ENCODE measurements at places on chromosomes 12 and 14.
A peak's percentile ranks its signal among the peaks of the same experiment; 100 is the strongest.

DNA sequence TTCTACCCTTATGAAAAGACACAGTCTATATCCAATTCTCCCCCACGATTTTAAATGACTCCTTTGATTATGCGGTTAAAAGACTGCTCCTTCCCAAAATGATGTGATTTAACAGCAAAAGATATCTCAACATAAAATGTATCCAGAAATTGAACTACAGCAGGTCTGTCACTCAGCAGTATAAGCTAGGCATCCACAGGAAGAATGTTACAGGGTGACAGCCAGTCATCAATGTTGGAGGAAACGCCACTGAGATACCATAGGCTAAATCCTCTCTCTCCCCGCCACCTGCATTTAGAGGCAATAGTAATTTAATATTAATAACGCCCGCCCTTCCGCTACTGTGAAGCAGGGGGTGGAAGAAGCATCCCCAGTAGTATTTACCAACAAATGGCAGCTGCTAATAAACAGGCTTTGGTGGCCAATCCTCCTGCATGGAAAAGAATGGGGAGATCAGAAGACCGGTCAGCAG, 613 bp downstream of the RECQL start:
- DNase-seq: no peak

DNA sequence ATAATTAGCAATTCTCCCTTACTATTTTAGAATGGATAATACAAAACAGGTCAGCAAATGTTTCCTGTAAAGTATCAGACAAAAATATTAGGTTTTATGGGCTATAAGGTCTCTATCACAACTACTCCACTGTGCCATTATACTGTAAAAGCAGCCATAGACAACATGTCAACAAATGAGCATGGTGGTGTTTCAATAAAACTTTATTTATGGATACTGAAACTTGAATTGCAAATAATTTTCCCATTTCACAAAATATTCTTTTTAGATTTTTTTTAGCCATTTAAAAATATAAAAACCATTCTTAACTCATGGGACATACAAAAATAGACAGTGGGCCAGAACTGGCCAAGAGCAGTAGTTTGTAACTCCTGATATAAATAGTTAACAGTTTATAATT, 15.4 kb downstream of the RECQL start:
- DNase-seq: no peak

DNA sequence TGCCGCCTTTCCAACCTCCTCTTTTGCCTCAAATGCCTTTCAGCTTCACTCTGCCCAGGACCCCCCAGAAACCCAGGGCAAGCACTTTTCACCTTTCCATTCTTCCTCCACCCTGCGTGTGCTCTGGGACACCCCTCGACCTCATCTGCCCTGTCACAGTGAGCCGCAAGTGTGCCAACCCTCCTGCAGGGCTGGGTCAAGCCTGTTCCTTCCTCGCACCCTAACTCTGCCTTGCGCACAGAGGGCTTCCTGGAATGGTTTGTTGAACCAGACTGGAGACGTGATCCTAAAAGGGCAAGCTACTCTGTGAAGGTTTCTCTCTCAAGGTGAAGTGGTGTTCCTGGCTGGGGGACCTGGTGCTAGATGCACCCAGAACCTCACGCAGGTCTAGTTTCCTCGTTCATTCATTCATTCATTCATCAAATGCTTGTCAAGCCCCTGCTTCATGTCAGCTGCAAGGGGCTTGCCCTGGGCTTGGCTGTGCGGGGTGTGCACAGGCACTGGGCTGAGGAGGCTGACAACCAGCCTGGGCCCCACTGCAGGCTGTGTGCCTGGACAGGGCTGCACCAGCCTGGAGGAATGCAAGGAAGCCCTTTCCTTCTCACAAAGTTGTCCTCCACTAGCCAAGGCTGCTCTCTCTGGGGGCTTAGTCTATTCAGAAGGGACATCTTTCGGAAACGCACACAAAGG, 187.2 kb downstream of the CALM1 start:
- DNase-seq: no peak

DNA sequence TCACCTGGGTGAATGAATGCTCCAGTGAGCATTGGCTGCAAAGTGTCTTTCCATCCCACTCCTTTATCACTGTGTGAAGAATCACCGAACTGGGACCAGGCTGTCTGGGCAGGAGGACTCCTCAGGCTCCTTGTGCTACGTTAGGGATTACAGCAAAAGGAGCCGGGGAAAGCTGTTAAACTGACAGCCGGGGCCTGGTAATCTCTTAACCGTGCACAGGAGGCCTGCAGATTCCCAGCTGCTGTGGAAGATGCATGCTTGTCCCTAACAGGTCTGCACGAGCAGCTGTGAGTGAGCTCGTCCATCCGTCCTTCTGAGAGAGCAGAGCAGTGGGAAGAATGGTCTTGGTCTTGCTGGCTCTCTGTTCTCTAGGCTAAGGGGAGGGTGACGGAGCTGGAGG, 231.5 kb downstream of the AACS start:
- no peak for DNase-seq

DNA sequence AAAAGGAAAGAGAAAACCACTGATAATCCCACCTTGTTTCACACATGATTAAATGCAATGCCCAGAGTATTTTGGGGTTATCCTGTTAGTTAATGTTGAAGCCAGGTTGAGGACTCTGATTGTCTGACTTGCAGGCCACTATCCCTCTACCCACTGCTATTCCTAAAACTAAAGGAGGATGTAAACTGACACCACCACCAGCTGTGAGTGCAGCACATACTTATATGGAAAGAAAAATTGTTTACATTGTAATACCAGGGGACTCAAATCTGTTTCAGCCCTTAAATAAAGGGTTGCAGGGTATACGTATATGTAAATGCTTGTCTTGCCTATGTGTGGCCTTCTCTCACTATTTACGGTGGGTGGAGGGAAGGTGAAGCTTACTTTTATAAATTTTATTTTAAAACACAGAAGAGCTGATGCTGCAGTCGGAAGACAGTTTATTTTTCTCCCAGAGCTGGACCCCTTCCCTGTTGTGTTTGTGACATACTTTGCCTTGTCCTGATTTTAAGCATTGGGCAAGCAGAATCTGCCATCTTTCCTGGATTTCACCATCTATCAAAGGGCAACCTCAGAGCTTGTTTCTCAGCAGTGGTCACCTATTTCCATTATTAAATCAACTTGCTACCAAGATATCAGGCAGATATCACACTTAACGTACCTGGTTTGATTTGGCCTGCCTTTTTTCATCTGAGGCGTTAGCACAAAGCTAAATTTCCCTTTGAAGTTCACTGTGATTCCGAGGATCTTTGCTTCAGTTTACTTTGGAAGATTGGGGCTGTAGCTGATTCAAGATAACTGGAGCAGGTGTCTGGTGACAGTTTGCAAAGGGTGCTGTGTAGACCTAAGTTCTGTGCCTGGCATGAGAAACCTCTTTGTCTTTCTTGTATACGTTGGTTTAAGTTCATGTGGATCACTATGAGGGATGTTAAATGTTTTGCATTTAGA, 25.2 kb downstream of the DAAM1 start:
- DNase-seq: no peak

GRCh38 chr14:104265918-104266630, 127.7 kb downstream of the KIF26A start:
- DNase-seq: peak; percentile 22

DNA sequence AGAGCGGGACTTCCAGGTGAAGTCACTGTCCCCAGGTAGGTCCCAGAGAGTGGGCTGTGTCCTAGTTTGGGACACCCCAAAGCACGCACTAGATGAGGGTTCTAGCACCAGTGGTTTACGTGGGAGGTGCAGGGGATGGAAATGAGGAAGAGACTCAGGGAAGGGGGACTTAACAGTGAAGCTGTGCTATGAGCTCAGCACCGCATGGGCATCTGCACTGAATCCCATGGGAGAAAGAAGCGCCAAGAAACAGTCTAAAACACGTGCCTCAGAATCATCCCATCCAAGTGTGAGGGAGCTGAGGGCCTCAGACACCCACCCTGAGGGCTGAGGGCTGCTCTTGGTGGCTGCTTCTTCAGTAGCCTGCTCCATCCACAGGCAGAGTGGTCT, 71.5 kb upstream of the ZFP36L1 start:
- no peak for DNase-seq

- peak; percentile 64 for DNase-seq
These were observed 3.4 kb upstream of the TRAFD1 start for GRCh38 chr12:112121780-112122565.

GRCh38 chr12:96549341-96549740, 60.0 kb downstream of the CFAP54 start:
- peak; percentile 97 for DNase-seq

GRCh38 chr12:86959766-86960458, 703.7 kb upstream of the MGAT4C start:
- no peak for DNase-seq

DNA sequence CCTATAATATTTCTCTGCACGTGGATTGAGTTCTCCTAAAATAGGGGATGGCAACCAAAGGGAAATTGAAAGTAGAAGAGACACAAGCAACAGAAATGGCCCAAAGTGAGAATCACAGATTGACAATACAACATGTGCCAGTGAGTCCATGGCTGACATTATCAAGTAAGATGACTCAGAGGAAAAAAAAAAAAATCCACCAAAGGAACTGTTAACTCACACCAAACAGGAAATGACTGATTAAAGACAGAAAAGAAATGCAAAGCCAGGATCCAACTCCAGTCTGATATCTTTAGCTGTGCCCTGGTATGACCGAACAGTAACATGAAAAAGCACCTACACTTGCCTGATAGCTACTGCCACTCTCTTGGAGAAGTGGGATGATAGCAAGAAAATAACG, 485.0 kb downstream of the PRKD1 start:
- DNase-seq: peak; percentile 65

DNA sequence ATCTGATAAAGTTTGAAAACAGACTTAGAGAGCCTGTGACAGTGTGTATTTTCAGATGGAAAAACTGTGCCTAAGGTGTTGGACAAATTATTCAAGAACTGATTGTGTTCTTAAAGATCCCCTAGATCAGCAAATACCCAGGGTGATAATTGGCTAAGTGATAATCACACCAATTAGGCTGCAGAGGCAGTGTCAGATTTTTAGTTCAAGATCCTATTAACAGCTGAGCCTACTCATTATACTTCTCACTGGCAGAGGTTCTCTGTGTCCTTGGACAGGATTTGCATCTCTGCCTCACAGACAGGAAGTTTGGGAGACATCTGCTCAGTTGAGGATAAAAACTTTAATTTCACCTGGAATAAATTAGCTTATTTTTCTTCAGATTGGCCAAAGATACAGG, 4.3 kb upstream of the FGD4 start:
- DNase-seq: peak; percentile 66

GRCh38 chr14:60736494-60736893, 1.9 kb downstream of the MNAT1 start:
- DNase-seq: peak; percentile 47

GRCh38 chr12:62748941-62749468, 185.9 kb downstream of the PPM1H start:
- peak; percentile 30 for DNase-seq

- peak; percentile 6 for DNase-seq
These were observed 174.8 kb upstream of the AVPR1A start for GRCh38 chr12:63325757-63326156.

DNA sequence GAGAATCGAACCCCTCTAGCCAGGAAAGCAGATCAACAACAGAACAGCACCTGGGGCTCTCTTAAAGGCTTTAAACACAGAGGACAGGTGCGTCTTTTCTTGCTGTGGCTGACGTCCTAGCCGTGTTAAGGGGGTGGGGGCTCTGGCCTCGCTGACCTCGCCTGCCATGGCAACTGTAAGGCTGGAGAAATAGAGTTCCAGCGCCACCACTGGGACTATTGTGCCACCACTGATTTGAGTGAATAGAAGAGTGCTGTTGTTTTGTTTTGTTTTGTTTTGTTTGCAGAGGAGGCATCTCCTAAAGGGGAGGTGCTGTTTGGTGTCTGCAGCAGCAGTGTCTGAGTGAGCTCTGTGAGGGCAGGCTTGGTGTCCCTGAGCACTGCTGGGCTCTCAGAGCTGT, 34.2 kb upstream of the PRMT8 start:
- no peak for DNase-seq

- no peak for DNase-seq
These were observed 140.1 kb upstream of the CPSF6 start for GRCh38 chr12:69099201-69099837.

GRCh38 chr14:104239861-104240301, 101.5 kb downstream of the KIF26A start:
- DNase-seq: no peak

DNA sequence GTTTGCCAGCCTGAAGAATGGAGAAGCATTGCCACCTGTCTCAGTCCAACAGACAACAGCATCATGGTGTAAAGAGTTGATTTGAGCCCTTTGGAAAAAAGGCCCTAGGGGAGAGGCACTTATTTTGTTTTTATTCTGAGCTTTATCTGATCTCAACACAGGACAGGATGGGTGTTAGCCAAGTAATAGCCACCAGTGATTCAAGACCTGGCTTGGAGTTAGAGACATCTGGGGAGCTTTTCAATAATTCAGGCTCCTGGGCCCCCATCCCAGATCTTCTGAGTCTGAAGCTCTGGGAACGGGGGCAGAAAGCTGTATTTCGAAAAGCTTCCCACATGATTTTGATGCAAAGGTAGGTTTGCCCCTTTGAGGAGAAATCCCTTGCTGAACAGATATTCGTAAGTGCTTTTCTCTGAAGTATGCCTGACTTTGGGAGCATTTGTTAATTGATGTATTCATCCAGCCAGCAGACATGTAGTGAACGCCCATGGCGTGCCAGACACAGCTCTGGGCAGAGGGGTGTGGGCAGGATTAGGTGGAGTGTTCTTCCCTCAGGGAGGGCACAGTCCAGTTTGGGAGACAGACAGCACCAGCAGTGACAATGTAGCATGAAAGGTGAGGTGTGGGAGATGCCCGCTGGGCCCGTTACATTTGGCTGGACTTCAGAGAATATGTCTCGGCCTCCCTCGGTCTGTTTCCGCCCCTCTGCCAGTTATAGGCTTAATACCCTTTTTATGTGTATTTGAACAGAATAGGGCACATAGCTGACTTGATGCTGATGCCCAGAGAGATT, 72.5 kb downstream of the TSPAN9 start:
- no peak for DNase-seq

DNA sequence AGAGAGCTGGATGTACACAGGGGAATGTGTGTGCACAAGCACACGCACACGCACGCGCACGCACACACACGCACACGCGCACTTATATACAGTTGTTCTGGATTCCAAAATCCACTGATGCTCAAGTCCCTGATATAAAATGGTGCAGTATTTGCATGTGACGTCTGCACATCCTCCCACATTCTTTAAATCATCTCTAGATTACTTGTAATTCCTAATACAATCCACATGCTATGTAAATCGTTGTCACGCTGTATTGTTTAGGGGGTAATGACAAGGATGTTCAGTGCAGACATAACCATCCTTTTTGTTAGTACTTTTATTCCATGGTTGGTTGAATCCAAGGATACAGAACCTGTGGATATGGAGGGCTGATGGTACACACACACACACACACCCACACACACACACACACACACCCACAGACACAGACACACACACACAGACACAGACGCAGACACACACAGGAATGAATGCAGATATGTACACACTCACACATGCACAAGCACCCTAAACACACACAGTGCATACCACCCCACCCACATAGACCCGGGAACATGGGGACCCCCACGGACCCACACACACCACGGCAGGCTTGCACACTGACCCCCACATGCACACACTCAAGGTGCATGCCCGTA, 188.5 kb upstream of the PRMT8 start:
- no peak for DNase-seq

GRCh38 chr12:124308741-124309140, 13.8 kb downstream of the RFLNA start:
- no peak for DNase-seq

GRCh38 chr14:60670989-60671388, 21.7 kb upstream of the SIX1 start:
- no peak for DNase-seq
